GM23248 (cell line): ENCODE measurements at places on chromosomes 13 and 19. TPM values are rescaled to one million over a fixed set of nuclear protein-coding genes. Genes with fewer than 3 reads are reported as not detected.

ZNF432 gene
- total RNA-seq = 4.8 and 10.4 TPM in 2 replicates

FOXA3 gene
- not detected in 2 replicates for total RNA-seq

CEACAM7 gene
- not detected in 2 replicates for total RNA-seq

CYP4F3 gene
- total RNA-seq = not detected in 2 replicates

TSPAN16 gene
- total RNA-seq = not detected in 2 replicates

C3 gene
- 3.1 and 5.6 TPM in 2 replicates for total RNA-seq
